Amygdala (tissue), 56 donors: ENCODE measurements at places on chromosomes 2 and 18.

GRCh38 chr2:11814979-11815510 lies 68.6 kb downstream of the LPIN1 start:
- DNase-seq, result no peak

DNA sequence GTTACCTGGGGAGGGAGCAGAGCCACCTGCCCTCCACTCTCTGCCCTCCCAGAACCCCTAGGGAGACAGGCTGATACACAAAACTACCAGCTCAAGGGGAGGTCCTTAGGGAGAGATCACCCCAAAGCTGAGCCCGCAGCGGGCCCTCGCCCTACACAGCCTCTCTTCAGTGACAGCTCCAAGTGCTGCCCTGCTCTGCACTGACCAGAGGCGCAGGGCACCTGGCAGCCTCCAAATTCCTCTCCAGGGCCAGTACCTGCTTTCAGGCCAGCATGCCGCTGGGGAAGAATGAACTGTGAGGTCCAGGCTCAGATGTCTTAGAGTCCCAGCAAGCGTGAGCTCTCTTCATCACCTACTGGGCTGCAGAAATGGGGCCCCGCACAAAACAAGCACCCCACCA lies 11.3 kb upstream of the SH3BP4 start:
- no peak for DNase-seq

GRCh38 chr2:191954451-191954850 lies 107.6 kb upstream of the CAVIN2 start:
- no peak for DNase-seq

DNA sequence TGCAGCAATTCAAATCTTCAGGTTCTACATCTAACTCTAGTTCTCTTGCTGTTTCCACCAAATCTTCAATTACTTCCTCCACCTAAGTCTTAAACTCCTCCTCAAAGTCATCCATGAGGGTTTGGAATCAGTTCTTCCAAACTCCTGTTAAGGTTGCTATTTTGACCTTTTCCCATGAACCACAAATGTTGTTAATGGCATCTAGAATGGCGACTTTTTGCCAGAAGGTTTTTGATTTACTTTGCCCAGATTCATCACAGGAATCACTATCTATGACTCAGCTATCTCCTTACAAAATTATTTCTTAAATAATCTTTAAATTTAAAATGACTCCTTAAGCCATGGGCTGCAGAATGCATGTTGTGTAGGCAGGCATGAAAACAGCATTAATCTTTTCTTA lies 368.9 kb upstream of the TNP1 start:
- no peak for DNase-seq

DNA sequence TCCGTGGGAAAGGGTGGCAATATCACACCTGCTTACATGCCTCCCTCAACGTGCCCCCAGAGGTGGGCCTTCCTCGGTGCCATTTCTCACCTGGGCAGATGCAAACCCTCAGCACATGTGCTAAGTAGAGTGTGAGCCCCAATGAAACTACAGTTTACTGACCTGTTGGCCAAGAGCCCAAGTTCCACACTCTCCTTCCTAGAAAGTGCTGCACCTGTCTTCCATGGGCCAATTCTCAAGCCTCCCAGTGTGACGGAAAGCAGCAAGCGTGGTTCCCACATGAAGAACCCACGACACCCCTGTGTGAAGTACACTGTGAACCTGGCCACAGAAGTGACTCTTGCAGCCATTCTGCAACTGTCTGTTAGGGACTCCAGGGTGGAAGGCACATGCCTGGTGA lies 73.7 kb downstream of the UXS1 start:
- no peak for DNase-seq

GRCh38 chr18:50805732-50806131 lies 14.1 kb downstream of the MRO start:
- DNase-seq, result no peak

GRCh38 chr2:201656102-201656501 lies 12.8 kb upstream of the TMEM237 start:
- DNase-seq, result no peak

- peak; percentile 23 for DNase-seq
Observed at GRCh38 chr18:37435996-37436395, 129.6 kb downstream of the CELF4 start.

DNA sequence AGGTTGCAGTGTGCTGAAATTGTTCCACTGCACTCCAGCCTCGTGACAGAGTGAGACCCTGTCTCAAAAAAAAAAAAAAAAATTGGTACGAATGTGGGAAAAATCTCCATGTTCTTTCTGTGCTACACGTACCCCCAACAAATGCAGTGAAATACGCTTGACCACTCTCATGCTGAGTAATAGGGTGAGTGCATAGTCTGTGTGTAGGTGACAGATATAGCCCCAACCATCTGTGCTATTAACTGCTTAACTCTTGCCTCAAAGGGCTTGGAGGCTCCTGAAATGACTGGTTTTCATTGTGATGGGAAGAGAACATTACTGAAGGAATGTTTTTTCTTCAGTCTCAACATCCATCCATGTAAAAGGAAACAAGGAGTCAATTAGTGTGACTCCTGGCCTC lies 15.7 kb downstream of the LYPD1 start:
- no peak for DNase-seq

DNA sequence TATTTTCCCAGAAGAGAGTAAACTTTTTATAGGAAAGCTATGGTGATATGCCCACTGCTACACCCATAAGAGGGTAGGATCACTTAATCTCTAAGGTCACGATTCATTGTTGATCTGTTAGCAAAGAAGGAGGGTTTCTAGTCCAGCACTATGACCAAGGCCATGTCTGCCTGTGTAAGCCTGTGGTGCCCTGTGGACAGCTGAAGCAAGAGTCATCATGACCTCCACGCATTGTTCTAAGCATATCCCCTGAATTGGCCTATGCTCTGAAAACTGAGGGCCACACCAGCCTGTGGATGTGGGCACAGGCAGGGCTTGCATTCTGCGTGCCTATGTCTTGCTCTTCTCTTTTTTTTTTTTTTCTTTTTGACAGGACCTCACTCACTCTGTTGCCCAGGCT lies 89.8 kb upstream of the SMIM21 start:
- DNase-seq, result no peak

DNA sequence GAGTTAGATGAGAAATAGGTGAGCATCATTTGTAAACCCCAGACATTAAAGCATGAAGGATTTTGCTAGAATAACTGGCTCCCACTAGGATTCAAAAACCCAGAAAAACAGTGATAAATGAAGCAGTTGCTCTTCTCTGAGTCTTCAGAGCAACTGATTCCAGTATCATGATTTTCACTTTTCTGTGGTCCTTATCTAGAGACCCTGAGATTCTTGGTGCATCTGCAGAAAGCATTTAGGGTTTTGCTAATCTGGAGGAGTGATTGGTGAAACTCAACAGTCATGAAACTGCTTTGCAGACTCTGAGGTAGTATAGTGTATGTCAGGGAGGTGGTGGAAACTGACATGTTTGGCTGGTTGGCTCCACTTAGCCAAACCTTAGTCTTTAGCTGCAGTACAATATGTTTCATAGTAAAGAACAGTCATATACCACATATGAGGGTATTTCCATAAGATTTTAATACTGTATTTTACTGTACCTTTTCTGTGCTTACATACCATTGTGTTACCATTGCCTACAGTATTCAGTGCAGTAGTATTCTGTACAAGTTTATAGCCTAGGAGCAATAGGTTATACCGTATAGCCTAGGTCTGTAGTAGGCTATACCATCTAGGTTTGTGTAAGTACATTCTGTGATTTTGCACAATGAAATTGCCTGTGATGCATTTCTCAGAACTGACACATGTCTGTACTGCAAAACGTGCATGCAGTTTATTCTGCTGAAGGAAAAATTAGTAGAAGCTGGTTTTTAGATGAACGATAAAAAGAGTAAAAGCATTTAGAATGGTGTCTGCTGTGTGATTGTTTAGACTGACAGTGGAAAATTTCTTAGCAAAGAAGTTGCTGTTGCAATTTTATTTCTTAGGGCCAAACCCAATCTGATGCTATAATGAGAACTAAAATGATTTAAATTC lies 23.8 kb downstream of the EML4 start:
- DNase-seq, result no peak

GRCh38 chr2:240195316-240195861 lies 54.9 kb upstream of the OTOS start:
- DNase-seq, result no peak

DNA sequence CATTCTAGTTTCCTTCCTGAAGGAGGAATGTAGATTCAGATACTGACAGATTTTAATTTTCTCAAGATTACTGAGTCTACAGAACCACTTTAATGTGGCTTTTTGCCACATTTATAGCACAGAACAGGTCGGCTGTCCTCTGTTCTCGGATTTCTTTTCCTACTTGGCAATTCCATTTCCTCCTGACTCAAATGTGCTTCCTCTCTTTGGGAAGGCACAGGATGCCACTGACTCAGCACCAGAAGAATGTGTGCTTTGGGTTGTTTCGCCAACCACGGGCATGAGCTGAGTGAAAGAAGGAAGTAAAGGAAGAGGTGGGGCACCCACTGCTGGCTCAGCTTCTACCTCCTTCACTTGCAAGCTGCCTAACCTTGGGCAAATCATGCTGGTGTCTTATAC lies 970.6 kb upstream of the ACVR2A start:
- DNase-seq, result no peak

- DNase-seq, result no peak
Observed at GRCh38 chr2:45994060-45994459, 303.1 kb upstream of the EPAS1 start.

- DNase-seq, result no peak
Observed at GRCh38 chr2:109084341-109084740, 44.7 kb upstream of the SH3RF3 start.

GRCh38 chr2:133235968-133236367 lies 332.3 kb downstream of the NCKAP5 start:
- DNase-seq, result no peak

GRCh38 chr2:84942964-84943421 lies 28.0 kb upstream of the KCMF1 start:
- DNase-seq, result no peak

DNA sequence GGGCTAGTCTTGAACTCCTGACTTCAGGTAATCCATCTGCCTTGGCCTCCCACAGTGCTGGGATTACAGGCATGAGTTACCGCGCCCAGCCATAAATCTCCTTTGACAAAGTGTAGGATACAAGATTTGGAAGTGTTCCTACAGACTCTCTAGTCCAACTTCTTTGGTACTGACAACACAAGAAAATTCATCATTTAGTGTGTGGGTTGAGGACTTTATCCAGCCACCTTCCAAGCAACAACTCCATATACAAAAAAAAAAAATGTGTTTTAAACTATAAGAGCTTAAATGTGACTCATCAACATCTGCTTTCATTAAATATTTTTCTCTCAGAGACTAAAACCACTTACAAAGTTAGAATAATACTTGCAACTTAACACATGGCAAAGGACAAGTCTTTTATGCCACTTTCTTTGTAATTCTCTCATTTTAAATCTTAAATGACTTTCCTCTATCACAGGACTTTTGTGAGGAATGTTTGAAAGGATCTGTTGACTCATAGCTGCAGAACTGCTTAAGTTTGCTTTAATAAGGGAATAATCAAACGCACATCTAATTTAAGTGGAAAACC lies 46.2 kb upstream of the ITGAV start:
- DNase-seq, result no peak

DNA sequence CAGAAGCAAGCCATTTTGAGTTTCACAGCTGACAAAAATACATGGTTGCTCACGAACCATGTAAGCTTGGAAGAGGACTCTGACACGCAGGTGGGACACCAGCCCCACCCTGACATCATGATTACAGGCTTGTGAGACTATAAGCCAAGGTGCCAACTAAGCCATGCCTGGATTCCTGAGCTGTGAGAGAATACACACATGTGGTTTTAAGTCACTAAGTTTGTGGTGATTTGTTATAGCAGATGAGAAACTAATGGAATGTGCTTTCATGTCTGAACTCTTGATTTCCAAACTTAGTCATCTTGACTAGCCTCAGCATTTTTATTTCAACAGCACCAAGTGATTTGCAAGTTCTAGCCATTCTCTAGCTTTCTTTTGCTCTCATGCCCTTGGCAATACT lies 676.1 kb upstream of the CELF4 start:
- no peak for DNase-seq

GRCh38 chr2:127400533-127400896 lies 12.7 kb upstream of the MAP3K2 start:
- DNase-seq, result no peak

- no peak for DNase-seq
Observed at GRCh38 chr2:240988146-240988545, 10.3 kb upstream of the SNED1 start.

DNA sequence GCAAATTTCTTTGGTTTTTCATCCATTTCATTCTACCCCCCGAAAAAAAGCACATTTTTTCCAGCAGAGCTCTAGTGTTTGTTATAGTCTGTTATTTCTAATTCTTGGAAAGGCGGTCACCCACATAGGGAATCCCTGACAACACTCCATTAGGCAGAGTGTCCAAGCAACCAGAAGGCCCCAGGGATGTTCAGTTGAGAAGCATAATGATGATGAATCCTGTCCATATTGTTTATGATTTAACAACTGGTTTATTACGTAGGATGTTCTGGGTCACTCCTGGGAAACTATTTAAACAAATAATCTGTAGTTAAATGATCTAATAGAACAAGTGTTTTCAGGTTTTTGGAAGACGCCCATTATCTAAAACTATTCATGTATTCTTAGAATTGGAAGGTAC lies 388.7 kb downstream of the TNS1 start:
- no peak for DNase-seq

DNA sequence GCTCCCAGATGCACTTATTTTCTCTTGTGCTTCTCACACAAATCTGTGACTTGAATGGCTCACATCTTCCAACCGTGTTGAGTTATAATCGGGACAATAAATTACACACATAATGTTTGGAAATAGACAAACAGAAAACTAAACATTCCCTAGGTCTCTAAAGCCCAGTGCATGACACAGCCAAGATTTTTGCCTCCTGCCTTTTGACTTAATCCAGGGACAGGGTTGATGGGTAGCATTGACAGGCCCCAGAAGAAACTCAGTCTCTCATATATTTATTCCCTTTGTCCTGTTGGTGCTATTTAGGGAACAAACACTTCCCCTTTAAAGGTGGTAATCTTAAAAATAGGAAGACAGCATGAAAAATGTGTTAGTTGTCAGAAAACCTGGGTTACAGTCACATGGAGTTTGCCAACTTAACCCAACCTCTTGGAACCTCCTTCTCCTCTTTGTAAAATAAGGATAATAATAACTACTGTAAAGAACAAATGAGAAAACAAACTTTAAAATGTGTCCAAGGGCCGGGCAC lies 24.0 kb upstream of the ARPC2 start:
- DNase-seq, result no peak

DNA sequence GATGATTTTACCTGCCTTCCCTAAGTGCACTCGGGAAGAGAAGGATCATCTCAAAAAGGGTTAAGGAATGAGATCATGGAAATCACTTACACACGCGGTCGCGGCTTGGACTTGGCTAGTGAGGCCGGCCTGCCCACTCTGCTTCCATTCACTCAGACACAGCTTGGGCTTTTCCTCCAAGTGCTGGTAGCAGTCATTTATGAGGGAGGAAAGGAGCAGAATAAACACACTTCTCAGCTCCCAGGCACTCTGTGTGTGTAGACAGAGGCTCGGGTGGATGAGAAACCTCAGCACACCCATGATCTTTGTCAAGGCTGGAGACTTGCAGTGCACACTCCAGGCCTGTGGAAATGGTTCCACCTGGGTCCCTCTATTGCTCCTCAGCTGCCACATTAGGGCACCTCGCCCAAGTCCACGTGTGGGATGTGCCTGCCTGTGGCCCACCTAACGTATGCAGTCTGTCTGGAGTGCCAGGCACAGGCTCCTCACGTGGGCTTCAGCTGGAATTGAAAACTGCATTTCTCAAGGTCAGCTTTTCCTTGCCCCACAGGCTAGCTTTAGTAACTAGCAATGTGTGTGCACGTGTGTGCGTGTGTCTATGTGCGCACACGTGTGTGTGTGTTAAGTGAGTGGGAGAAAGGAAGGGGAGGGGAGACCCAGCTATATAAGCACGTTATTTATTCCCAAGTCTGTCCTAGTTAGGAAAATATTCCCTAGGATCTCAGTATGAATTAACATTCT lies 288.4 kb downstream of the SOX11 start:
- DNase-seq, result no peak
